ENCODE measurements at places on chromosomes 11 and 22.

GRCh38 chr11:121487191-121487590 is 34.4 kb upstream of the SORL1-AS1 start:
- DNase-seq, result no peak

DNA sequence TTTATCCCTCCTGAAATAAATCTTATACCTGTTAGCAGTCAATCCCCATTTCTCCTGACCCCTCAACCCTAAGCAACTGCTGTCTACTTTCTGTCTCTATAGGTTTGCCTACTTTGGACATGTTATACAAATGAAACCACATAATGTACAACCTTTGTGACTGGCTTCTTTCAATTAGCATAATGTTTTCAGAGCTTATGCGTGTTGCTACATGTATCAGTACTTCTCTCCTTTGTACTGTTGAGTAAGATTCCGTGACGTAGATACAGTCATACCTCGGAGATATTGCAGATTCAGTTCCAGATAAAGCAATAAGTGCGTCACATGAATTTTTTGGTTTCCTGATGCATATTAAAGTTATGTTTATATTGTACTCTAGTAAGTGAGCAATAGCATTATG is 127.3 kb downstream of the MORC2 start:
- DNase-seq, result no peak

DNA sequence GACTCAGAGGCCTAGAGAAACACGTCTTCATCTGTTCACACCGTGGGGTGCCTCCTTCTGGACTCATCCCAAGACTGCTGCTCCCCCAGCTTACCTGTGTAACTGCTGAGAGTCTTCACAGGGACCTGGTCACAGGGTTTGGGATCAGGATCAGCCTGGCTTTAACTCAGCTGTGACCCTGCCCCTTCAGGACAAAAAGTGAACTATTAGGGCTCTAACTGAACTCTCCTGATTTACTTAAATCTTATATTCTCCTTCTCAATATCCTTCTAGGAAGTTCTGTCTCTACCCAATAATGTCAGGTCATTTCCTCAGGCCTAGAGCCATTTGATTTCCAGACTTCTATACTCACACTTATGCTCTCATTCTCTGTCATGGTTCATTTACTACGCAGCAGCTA is 108.4 kb downstream of the ZNF280B start:
- DNase-seq, result no peak

GRCh38 chr11:127766734-127767133 is 766.2 kb upstream of the KIRREL3 start:
- DNase-seq, result no peak

DNA sequence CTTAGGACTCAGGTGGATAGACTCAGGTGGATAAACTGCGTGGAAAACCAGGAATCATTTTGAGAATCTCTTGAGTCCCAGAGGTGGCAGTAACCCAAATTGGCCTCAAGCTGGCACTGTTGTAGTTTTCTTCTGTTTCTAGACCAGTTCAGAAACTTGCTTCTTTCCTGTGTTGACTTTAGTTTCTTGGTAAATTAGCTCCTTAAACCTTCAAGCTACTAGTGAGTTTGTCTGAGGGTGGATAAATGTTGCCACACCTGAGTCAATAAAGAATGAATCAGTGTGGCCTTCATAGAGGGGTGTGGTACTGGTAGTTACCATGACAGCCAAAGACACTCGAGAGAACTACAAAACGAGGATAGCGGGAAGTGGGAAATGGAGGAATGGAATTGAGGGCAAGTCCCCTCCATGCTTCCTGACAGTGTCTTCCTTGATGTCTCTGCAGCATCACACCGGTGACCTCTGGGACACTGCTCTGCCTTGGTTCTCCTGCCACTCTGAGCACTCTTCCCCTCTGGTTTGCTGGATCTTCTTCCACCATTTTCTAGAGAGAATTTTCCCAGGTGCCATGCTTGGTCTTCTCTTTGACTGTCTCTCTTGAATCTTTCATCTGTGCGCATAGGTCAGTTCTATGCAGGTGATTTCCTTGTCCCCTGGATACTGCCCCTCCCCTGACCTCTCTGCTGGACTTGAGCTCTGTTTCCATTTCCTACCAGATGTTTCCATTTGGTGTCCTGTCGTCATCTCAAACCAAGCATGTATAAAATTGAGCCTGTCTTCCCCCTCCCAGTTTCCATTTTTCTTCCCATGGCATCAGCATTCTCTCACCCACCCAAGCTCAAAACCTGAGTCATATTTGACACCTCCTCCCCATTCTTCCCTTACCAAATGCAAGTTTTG is 7.2 kb downstream of the POLD4 start:
- peak; percentile 36 for DNase-seq

- no peak for DNase-seq
Measured at GRCh38 chr22:48945621-48946458, 881.8 kb downstream of the BRD1 start.

DNA sequence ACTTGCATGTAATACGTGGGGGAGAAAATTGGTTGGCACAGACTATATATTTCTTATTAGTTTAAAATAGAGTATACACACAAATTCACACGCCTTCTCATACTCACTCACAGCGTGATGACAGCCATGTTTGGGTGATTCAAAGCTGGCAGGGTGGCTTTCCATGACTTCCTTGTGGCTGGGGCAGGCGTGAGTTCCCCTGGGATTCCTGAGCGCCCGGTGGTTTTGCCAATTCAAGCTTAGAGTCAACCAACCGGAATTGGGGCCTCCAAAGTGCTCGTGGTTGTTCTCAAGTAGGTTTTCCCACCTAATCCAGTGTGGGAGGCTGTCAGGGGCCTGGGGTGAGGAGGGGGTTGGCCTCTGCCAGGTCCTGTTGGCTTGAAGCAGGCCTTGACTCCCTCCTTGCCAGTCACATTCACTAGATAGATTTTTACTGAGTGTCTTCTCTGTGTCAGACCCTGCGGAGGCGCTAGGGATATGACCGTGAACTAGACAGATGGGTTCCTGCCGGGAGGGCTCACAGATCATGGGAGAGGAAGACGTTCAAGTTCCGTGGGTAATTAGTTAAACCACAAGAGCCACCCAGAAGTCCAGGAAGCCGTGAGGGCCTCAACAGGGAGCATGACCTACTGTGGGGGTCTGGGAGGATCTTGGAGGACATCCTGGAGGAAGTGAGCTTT is 11.5 kb downstream of the PKNOX2 start:
- DNase-seq, result no peak

DNA sequence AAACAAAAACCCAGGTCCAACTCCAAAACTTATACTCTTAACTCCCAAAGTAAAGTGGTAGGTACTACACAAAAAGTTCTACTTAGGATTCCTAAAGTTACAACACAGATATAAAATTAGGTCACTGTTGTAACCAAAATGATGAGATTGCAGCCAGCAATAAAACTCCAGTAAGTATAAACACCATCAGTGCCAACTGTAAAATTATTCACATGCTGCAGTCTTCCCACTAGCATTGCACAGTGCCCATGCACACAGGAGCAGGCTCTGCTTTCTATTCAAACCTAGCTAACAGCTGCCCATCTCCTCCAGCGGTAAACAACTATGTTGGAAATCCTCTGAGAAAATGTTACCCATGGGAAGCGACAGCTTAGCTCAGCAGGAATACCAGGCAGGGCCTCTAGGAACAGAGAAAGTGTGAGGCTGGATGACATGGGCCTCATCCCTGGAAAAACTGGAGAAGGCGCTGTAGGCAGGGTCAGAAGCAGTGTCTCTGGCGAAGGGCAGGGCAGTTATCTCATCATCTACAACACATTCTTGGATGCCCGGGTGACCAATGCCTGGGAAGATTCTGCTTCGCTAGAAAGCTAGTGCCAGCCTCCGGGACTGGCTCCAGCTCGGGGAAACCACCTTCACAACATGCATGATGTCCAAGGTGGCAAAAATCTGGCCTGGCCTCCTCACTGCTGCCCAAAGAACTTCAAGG is 9.1 kb downstream of the CPT1A start:
- no peak for DNase-seq

GRCh38 chr11:108622341-108622740 is 28.8 kb upstream of the EXPH5 start:
- no peak for DNase-seq

GRCh38 chr11:123020968-123021367 is 39.3 kb upstream of the BSX start:
- DNase-seq, result peak; percentile 37

GRCh38 chr22:37019309-37020191 is at the start of the genes MPST and TST:
Gene MPST (plus strand): TSS chr22:37019742. CDS start chr22:37019837, 95 bp downstream.
Gene TST (minus strand): TSS chr22:37019447. CDS start chr22:37018732, 715 bp downstream.
- DNase-seq, result peak; percentile 35

DNA sequence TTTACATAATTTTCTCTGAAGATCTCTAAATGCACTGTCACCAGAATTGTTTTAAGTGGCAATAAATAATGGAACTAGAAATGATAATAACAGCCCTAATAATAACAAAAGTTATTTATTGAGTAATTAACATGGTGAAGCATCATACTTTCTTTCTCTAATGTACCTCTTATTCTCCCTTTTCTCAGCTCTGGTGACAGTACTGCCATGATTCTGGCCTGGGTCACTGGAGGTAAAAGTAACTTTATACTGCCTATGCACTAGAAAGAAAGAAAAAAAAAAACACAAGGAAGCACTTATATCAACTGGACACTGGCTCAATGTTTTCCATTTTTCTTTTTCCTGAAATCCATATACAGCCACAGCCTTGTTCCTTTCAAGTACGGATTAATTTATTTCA is 43.7 kb downstream of the CADM1 start:
- no peak for DNase-seq

DNA sequence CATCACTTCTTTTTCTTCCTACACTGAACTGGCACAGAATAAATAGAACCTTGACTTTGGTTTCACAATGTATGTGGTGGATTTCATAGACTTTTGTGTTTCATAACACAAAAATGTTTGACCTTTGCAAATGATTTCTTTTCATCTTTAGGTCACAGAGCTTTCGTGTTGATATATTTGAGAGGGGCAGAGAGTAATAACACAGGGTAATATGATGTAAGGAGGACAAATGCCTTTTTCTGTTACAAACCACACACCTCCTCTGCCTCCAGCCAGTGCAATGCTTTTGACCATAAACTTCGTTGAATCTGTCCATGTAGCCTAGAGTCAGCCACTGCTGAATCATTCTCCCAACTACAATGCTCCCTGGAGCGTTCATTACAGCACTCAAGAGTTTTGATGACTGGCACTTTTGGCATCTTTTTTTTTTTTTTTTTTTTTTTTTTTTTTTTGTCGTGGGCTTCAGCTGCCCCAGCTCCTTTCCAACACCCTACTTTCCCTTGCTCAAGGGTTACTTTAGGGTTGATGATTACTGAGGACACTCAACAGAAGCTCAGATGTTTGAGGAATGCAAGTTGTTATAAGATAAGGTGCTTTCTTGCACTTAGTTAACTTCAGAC is 11.4 kb upstream of the CAT start:
- DNase-seq, result no peak

- DNase-seq, result no peak
Measured at GRCh38 chr11:4167292-4167691, 72.7 kb downstream of the RRM1 start.

DNA sequence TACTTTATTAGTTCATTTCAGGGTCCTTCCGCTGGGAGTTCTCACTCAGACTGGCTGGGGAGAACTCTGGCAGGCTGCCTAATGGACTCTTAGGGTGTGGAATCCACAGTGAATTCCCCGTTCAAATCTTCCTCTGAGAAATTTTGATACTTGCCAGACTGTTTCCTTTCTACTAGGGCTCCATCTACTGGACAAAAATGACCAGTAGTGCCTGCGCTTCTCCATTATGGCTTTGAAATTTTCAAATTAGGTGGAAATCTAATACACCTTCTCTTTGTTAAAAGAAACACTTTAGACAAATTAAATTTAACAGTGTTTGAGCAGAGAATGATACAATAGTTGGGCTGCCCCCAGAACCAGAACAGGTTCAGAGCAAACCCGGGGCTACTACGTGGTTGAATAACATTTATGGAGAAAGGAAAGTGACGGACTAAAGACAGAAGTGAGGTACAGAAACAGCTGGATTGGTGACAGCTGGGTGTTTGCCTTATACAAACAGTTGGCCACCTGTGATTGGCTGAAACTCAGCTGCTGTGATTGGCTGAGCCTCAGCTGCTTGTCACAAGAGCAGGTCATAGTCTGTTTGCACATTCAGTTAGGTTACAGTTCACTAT is 52.9 kb upstream of the FDX1 start:
- peak; percentile 72 for DNase-seq

Data from DMS153 (cell line).